ENCODE measurements at places on chromosomes 6 and 20. TPM values are rescaled to one million over a fixed set of nuclear protein-coding genes. Genes with fewer than 3 reads are reported as not detected.

The SEMG1 gene
- total RNA-seq, result not detected

The MYLK2 gene
- total RNA-seq, result not detected

GRCh38 chr6:40962241-40962640, 76.8 kb downstream of the UNC5CL start:
- H3K27me3 ChIP-seq, result no peaks in the 10 kb centered on the region
- DNase-seq, result no peak
- H3K4me1 ChIP-seq, result no peaks in the 10 kb centered on the region
- no peaks in the 10 kb centered on the region for H3K36me3 ChIP-seq
- H3K4me3 ChIP-seq, result no peak overlapping the region

GRCh38 chr6:45448417-45449389, 71.0 kb upstream of the SUPT3H start:
- no peak for DNase-seq
- H3K4me3 ChIP-seq, result no peak overlapping the region
- no peak overlapping the region for H3K27ac ChIP-seq
- no peaks in the 10 kb centered on the region for H3K27me3 ChIP-seq
- H3K4me1 ChIP-seq, result peaks cover 36% of the 10 kb centered on the region
